ENCODE measurements at places on chromosomes 16 and 17.

DNA sequence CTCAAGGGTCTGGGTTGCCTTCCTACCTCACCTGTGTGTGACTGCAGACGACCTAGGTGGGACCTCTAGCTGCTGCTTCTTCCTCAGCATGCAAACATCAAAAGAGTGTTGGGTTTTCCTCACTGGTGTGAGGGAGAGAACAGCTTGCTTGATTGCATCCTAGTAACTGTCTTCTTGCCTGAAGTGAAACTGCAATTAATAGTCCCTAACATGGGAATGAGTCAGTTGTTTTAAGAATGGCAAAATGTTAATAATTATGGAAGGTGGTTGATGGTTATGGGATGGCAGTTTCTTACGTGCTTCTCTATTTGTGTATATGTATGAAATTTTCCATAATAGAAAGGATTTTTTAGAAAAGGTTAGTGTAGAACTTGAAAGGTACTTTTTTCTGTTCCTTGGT lies 5.9 kb downstream of the POLR2C start:
- no peak for DNase-seq

DNA sequence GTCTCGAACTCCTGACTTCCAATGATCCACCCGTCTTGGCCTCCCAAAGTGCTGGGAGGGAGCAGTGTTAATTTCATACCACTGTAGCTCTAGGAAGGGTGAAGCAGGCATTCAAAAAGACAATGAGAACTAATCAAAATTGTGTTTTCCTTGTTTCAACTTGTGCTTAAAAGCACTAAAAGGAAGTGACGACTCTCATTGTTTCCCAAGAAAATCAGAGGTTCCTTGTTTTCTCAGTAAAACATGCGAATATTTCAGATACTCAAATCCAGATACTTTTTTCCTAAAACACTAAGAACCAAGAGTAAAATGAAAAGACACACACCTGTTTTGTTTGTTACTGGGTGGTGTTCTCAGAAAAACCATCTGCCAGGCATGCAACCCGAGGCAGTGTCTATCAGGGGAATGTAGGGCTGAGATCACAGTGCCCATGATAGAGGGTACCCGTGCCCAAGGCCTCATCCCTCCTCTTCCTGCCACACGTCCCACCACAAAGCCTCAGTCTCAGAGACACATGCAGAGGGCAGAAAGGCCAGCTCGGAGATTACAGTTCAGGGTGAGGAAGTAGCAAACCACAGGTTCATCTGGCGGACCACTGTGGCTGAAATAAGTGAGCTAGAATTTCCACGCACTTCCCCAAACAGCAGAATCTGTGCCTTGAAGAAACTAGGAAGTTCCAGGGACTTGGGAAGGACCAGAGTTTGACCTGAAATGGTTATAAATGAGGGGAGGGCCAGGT lies 33.7 kb downstream of the GINS3 start:
- no peak for DNase-seq

DNA sequence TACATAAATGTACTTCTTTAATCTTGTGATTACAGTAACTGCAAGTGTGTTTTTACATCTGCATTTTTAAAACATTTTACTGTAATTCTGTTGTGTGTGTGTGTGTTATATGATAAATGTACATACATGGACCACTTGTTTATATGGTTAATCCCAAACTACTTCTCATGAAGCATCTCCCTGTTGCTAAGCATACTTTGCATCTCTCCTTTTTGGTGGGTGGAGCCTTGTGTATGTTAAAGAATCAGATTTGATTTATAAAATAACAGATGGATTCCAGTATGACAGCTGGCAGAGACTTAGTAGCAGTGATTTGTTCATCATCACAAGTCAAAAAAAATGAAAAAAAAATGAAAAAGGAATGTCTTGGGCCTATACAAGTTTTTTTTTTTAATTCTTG lies 56.0 kb upstream of the RHBDL3 start:
- DNase-seq = no peak

GRCh38 chr17:55174133-55174532 lies 90.6 kb upstream of the HLF start:
- no peak for DNase-seq

GRCh38 chr16:72271699-72272240 lies 99.8 kb upstream of the PMFBP1 start:
- DNase-seq = no peak

- no peak for DNase-seq
Observed at GRCh38 chr17:72876413-72876812, 216.1 kb downstream of the SLC39A11 start.

GRCh38 chr16:19542138-19542821 lies 13.2 kb upstream of the VPS35L start:
- no peak for DNase-seq

All from HuH-7 (cell line).